ENCODE measurements at places on chromosomes 4 and X.

DNA sequence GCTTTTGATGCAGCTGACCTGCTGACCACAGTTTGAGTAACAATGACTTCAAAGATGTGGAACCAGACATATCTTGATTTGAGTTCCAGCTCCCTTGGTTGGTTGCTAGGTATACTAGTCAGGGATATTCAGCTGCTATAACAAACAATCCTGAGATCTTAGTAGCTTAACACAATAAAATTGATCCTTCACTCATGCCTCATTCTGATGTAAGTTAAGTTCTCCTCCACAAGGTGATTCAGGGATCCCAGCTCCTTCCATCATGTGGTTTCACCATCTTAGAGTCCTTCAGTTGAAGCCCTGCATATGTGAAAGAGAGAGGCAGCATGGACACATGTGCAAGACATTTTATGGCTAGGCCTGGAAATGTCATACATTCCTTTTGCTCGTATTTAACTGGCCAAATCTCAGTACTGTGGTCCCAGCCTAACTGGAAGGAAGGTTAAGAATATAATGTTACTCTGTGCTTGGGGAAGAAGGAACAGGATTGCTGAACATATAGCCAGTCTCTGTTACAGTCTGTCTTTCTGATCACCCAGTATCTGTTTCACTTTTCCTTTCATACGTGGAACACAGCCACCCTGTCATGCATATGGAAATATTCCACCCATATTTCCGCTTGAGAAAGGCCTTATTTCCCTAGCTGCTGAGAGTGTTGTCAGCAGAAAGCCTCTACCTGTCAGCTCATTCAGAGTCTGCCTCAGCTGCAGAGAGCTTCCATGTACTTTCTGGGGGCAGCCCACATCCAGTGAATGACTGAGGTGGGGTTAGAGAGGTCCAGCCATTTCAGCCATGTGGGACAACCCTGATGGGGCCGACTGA is 7.1 kb downstream of the SMIM9 start:
- no peak for DNase-seq

- no peak for DNase-seq
These were observed 474.8 kb downstream of the PCDH10 start for GRCh38 chr4:133623847-133624246.

GRCh38 chrX:125093852-125094251 is 225.8 kb upstream of the TEX13C start:
- no peak for DNase-seq

GRCh38 chrX:46918434-46918833 is 6.2 kb downstream of the JADE3 start:
- DNase-seq = no peak

DNA sequence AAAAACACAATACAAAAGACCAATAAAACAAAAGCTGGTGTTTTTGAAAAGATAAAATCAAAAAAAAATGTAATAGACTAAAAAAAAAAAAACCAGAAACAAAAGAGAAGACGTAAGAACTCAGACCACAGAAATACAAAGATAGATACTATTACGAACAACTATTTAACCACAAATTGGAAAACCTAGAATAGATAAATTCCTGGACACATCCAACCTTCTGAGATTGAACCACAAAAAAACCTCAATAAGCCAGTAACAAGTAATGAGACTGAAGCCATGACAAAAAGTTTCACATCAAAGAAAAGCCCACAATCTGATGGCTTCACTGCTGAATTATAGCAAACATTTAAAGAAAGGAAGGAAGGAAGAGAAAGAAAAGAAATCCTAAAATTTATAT is 16.2 kb downstream of the RCHY1 start:
- DNase-seq = no peak

GRCh38 chr4:153834901-153835300 is 46.0 kb upstream of the SFRP2 start:
- DNase-seq = no peak

DNA sequence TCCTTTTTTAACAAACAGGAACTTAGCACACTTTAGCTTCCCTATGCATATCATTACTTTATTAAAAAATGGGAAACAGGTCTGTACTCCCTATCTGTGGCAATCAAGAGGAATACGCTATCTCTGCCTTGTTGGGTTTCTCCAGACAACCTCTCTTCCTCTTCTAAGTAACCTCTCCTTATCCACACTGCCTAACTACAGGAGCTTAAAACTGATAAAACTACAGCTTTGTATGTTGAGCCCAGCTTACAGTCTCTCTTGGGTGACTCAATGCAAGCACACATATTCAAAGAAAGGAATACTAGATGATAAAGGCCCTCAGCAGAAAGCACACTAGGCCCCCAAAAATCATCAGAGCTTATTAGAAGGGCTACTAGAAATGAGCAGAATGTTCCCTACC is 8.9 kb downstream of the NUP62CL start:
- DNase-seq = no peak

DNA sequence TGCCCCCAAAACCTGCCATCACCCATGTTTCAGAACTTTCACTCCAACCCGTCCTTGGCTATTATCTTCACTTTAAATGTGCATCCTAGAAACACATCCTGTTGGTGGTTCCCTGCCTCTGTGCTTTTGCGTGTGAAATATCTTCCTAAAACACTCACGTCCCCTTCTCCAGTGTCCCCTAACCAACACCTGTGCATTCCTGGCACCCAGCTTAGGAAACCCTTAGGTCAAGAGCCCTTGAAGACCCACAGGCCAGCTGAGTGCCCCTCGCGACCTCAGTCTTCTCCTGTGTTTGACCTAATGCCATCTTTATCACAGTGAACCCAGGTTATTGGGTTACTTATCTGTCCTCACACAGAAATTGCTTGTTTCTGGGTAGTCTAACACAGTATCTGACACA is 117.6 kb downstream of the STK32B start:
- no peak for DNase-seq
